ENCODE measurements at places on chromosomes 1 and 21.
A peak's percentile ranks its signal among the peaks of the same experiment; 100 is the strongest.

DNA sequence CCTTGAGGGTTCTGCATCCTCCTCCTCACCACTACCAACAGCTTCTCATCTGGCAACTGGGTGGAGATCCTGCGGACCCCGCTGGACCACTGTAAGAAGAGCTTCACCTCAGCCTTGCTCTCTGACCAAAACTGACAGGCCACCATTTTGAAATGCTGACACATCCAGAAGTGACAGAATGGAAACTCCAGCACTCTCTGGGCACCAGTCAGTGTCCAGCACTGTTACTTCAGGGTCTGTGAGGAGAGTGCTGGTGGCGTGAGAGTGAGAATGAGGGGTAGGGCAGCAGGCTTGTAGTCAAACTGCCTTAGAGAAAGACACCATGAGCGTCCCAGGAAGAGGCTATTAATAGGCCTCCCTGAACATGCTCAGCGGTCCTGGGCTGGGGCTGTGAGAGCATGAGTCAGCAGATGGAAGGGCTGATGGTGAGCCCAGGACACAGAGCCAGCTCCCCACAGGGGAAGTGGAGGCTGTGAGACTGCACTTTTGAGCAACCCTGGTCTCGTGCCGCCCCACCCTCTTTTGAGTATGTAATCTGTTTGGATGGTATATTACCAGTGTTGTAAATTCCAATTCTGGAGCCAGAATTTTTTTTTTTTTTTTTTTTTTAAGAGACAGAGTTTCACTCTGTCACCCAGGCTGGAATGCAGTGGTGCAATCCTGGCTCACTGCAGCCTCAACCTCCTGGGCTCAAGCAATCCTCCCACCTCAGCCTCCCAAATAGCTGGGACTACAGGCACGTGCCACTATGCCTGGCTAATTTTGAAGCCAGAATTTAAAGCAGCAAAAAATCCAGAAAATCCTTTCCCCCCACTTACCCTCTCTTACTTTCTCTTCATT is 34.4 kb upstream of the SLC30A1 start:
- DNase-seq = peak; percentile 90

- DNase-seq = no peak
Measured at GRCh38 chr1:160307118-160307791, 22.3 kb upstream of the PEX19 start.

DNA sequence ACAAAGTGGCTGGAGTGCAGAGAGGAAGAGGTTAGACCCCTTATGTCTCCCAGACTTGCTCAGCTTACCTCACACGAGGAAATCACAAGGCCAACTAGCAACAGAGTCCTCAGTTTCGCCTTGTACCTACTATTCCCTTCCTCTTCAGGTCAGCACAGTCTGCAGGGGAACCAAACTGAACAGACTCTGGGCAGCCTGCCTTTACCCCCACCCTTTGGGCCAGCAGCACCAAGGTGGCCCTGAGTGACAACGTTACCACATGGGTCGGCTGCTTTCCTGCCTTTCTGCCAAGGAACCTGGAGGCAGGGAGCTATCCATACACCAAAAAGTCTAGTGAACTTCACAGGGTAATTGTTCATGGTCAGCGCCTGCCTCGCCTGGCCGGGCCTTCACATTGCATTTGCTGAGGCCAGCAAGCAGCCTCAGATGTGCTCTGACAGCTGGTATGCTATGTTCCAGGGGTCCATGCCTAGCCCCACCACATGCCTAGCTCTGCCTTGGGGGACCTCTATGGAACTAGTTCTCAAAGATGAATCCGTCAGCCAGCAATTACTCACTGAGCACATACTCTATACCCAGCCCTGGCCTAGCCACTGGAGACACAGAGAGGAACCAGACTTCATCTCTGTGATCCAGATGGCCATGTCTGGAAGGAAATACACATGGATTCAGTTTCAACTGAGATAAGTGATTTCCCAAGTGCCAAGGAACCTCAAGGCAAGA is 69.6 kb downstream of the DMAP1 start:
- no peak for DNase-seq

DNA sequence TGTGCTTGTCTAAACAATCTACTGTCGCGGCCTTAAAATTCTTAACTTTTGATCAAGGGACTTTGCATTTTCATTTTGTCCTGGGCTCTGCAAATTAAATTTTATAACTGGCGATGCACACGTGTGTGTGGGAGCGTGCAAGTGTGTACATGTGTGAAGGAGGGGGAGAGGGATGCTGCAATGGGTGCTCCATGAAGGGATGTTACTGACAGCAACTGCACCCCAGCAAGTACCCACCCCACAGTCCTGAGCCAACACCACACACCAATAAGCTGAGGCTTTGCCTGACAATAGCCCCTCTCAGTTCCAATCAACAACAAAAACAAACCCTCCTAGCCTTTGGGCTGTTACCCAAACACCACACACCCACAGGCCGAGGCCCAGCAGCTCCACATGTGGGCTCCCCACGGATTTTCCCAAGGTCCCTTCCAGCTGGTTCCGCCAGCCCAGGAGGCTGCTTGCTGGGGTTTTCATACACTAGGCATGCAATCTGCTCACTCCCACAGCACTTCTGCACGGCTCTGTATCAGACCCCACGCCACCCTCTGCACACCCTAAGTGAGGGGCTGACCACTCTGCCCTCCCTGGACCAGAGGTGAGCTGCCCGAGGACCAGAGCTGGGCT is 32.8 kb upstream of the IFFO2 start:
- no peak for DNase-seq

GRCh38 chr1:31259746-31260145 is 20.1 kb upstream of the NKAIN1 start:
- no peak for DNase-seq

DNA sequence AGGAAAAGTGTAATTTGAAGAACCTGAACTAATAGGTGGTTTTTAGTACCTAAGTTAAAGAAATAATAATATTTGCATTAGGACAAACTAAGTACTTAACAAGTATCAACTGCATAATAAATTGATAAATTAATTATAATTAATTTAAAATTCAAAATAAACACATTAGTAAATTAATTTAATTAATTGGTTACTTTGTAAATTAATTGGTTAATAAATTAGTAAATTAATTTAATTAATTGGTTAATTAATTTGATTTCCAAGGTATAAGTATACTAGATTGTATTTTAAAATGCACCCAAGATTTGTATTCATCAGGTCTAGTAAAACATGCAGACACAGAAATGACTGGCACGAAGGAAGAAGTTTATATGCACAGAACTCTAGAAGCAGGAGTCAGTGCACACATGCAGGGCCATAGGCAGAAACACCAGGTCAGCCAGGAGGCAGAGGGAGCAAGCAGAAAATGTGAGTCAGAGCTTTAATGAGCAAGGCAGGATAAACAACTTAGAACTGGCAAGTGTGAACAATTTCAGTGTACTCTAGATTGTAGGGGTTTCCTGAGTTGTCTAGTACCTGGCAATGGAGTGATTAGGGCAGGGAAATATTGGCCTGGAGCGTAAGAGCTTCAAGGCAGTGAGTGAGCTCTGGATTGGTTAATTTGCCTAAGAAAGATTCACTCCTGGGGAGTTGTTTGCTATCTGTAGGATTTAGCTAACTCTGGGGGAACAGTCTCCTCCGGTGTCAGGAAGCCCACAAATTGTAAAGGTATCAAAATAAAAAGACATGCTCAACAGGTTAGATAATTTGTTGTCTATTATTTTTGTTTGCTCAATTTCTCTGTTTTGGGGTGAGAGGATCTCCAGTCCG is 665.7 kb downstream of the MRPL39 start:
- no peak for DNase-seq

- peak; percentile 14 for DNase-seq
Measured at GRCh38 chr1:168752171-168752832, 23.3 kb upstream of the DPT start.

- no peak for DNase-seq
Measured at GRCh38 chr1:65434255-65434654, 13.8 kb downstream of the LEPR start.

DNA sequence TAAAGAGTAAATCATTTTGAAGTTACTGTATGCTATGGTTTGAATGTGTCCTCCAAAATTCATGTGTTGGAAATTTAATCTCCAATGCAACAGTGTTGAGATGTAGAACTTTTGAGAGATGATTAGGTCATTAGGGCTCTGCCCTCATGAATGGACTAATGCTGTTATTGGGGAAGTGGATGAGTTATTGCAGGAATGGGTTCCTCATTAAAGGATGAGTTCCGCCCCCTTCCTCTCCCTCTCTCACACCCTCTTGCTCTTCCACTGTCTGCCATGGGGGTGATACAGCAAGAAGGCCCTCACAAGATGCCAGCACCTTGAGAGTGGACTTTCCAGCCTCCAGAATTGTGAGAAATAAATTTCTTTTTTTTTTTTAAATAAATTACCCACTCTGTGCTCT is 97.6 kb downstream of the ATP1A1 start:
- no peak for DNase-seq
